Fibroblast of skin of scalp (primary cell): ENCODE measurements at places on chromosomes 6 and 20.

DNA sequence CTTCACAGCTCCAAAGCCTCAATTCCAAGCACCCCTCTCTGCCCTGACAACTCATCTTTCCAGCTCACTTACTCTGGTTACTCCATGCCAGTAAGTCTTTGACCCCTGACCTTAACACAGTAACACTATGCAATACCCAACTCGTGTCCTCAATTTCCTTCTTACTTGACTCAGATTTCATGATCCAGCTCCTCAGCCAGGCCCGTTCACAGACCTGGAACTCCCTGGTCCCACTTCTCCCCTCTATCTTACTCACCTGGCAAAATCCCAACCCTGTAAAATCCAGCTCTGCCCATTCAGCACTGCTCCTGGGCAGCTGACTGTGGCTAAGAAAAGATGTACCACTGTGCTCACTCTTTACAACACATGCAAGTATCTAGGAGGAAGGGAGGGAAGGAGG, 7.9 kb downstream of the GNL1 start:
- no peak for DNase-seq

- peak; percentile 74 for DNase-seq
Measured at GRCh38 chr6:138590796-138591709, 91.8 kb upstream of the NHSL1 start.

DNA sequence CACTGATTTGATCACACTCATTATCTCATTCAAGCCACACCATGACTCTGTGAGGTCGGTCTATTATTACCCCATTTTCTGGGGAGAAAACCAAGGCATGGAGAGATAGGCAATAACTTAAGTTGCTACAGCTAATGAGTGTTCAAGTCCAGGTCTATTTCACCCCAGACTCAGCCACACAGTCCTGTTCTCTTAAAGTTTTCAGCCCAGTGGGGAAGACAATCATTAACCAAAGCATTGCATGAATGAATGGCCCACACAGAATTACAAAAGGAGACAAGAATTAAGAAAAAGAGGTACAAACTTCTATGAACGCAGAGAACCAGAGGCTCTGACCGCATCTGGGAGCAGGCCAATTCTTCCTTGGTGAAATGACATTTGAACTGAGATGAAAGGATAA, 7.1 kb downstream of the BPI start:
- no peak for DNase-seq

- no peak for DNase-seq
Measured at GRCh38 chr6:80502871-80503270, 396.4 kb downstream of the BCKDHB start.

DNA sequence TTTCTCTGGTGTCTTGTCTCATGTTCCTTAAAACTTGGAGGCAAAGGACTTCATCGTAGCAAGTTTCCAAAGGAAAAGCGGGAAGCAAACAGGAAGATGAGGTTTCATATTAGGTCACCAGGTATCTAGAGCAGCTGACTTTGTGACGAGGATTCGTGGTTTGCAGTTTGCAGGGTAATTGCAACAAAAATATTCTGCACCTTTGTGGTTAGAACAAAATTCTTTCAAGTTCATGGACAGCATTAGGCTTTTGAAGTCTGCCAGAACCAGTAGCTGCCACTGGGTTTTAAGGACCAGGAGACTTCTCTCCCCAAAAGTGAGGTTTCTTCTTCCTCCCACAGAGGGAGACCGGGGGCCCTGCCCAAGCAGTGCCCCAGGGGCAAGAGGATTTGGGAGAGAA, 63.4 kb downstream of the RPP40 start:
- no peak for DNase-seq

DNA sequence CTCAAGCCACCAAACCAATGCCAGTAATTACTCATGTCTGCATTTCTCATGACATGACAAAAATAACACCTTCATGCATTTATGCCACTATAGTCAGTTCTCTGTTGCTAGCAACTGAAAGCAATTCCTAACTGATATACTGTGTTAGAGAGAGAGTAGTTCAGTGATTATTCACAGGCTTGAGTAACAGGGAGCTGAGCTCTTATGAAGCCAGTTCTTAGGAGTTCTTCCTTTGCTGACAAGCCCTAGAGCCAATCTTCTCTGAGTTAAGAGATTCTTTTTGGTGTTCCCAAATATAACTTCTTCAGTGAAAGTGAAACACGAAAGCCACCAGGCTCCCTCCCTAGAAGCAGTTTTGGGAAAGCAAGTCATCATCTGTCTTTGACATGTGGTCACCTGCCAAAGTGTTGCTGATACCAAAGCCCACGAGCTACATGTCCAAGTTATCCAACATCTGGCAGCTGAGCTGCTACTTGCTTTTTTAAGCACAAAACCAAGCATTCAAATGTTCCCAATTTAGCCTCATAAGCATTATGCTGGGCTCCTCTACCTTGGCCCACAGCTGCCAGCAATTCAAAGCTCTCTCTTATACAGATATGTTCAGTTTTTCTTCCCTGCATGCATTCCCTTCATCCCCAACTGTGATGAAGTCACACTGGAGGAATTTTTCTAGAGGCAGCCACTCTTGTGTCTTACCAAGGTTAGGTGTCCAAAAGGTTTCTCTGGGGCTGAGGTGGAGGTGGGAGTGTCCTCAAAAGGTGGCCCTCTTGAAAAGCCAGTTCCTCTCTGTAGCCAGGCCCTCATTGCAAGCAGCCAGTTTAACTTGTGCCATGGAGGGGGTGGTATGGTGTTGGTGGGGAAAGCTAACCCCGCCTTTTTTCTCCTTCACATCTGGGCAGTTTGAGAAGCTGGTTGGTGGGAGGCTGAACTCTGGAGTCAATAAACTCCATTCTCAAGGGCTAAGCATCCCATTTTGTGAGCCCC, 92.7 kb upstream of the ARMC2 start:
- DNase-seq = peak; percentile 11

DNA sequence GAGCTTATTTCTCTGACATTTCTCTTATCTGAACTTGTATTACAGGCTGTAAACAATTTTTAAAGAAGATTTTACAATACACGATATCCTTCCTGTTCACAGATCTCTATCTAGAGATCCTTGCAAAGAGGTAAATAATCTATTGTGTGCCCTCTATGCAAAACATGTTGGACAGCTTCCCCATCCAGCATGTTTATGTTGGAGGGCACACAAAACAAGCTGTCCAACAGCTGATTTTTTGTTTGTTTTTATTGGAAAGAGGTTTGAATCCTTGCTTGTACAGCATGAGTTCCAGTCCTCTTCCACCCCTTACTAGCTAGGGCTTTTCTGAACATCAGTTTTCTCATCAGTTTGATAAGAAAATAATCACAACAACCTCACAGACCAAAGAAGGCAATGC, 62.3 kb upstream of the SYNDIG1 start:
- no peak for DNase-seq

- peak; percentile 6 for DNase-seq
Measured at GRCh38 chr20:2914160-2914559, 40.9 kb downstream of the PTPRA start.

GRCh38 chr6:5085648-5086293, 630 bp downstream of the PPP1R3G start:
- peak; percentile 40 for DNase-seq

GRCh38 chr6:137870744-137871247, 3.7 kb downstream of the TNFAIP3 start:
- no peak for DNase-seq

GRCh38 chr6:55841341-55841740, 34.0 kb downstream of the BMP5 start:
- DNase-seq = no peak

- DNase-seq = peak; percentile 1
Measured at GRCh38 chr6:72916906-72917305, 295.0 kb downstream of the KCNQ5 start.

DNA sequence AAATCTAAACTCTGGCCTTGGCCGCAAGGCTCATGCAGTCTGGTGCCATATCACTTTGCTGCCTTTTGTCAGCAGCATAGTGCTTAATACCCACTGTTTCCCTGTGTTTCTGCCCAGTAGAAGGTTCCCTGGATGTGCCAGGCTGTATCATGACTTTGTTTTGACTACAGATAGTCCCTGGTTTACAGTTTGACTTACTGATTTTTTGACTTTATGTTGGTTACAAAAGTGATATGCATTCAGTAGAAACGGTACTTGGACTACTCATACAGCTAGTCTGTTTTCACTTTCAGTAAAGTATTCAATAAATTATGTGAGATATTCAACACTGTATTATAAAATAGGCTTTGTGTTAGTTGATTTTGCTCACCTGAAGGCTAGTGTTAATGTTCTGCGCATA, 19.0 kb downstream of the RALY start:
- DNase-seq = no peak

DNA sequence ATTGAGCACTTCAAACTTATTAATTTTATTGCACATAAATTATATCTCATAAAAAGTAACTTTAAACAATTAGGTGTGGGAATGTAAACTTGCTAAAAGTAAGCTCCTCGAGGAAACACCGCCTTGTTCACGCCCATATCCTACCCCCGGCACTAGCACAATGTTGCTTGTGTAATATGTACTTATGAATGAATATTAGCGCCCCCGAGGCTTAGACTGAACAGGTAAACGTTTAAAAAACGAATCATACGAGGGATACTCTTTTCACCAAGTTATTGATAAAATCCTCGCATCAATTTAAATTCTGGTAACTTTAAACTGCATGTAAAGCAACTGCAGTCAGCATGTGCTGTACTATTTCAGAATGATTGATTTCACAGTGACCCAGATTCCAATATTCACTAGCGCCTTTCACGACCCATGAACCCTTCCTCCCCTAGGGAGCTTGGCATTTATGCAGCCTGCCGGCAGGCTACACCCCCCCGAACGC, 637 bp downstream of the TFB1M start:
- DNase-seq = no peak

DNA sequence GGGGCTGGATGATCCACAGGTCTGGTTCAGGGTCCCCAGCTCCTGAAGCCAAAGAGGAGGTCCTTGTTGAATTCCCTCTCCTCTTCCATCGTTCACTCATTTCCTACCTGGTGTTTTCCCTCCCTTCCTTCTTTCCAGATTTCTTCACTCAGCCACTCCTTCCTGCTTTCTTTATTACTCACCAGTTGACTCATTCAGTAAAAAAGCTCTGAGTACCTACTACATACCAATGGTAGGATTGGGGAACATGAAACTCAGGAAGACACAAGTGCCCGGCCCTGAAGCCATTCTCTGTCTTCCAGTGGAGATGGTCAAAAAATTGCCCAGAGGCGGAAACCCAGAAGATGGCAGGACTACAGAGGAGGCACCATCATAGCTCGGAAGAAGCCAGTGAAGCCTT, 11.9 kb upstream of the NSFL1C start:
- DNase-seq = peak; percentile 24

GRCh38 chr20:54688476-54688875, 213.1 kb downstream of the DOK5 start:
- DNase-seq = no peak

DNA sequence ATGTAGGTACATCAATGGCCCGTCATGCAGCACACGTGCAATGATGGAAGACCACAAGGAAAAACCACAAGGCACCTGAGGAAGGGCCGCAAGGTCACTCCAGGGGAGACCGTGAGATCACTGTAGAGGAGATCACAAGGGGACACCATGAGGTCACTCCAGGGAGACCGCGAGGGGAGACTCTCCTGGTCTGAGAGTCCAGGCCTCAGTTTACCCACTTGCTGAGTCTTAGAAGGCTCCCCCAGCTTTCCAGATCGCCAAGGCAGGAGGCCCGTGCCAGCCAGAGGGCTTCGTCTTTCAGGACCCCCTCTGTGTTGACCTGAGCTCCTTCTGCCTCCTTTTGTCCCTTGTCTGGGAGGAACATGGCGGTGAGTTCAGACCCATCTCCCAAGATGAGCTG, 232.2 kb downstream of the ERMARD start:
- DNase-seq = no peak
